Central memory CD4-positive, alpha-beta T cell (primary cell): ENCODE measurements at places on chromosomes 3 and 15.

- DNase-seq, result no peak
These were observed 101.4 kb downstream of the GBE1 start for GRCh38 chr3:81660036-81660435.

DNA sequence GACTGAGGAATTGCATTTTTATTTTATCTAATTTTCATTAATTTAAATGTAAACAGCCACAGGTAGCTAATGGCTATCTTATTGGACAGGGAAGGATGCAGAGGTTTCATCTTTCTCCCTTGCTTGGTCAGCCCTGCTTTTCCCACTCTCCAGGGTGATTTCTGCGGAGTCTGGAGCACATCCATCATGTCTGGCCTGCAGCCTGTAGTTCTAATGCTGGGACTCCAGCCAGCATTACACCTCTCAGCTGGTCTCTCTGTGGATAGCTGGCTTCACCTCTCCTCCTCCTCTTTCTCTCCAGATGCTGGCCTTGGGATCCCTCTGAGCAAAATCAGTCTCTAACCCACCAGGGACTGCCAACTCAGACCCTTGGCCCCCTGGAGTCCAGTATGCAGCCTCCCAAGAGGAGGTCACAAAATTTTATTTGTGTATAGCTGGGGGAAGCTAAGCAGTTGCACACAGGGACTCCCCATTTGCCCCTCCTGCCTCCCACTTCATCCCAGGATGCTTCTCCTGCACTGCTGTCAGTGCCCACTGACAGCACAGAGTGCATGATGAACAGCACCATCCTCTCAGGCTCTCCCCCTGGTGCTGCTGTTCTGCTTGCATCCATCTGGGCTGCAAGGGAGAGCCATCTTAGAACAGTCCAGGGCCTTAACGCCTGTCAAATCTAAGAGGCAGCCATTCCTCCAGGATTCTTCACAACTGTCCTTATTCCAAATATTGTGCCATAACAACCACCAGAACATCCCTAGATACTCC lies 1.7 kb downstream of the BFSP2 start:
- DNase-seq, result no peak

- DNase-seq, result no peak
These were observed 87.0 kb upstream of the NECTIN3 start for GRCh38 chr3:110984456-110985250.

- no peak for DNase-seq
These were observed 55.5 kb downstream of the BSN start for GRCh38 chr3:49609815-49610214.

GRCh38 chr3:133369068-133369440 lies 30.8 kb upstream of the BFSP2 start:
- DNase-seq, result no peak

DNA sequence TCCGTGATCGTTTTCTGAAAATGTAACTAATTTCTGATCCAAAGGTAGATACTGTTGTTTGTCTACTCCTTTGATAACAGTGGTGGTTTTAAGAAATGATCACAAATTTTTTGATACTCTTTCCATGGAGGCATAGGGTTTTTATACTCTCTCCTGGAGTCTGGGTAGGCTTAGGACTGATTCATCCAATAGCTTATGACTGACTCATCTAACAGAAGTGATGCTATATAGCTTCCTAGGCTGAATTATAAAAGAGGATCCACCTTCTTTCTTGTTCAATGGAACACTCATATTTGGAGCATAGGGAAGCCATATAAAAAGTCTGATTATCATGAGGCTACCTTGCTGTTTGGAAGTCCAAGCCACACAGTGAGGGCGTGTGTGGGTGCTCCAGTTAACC lies 84.3 kb downstream of the CHST2 start:
- no peak for DNase-seq

- DNase-seq, result no peak
These were observed 22.0 kb downstream of the ZNF148 start for GRCh38 chr3:125353128-125353527.

- DNase-seq, result no peak
These were observed 47.1 kb downstream of the STT3B start for GRCh38 chr3:31579828-31580227.

GRCh38 chr15:34644061-34644460 lies 60.6 kb upstream of the GOLGA8B start:
- DNase-seq, result no peak

- no peak for DNase-seq
These were observed 30.1 kb downstream of the GOLGB1 start for GRCh38 chr3:121719423-121719822.

- DNase-seq, result no peak
These were observed 123.5 kb downstream of the TGFBR2 start for GRCh38 chr3:30729936-30730335.

DNA sequence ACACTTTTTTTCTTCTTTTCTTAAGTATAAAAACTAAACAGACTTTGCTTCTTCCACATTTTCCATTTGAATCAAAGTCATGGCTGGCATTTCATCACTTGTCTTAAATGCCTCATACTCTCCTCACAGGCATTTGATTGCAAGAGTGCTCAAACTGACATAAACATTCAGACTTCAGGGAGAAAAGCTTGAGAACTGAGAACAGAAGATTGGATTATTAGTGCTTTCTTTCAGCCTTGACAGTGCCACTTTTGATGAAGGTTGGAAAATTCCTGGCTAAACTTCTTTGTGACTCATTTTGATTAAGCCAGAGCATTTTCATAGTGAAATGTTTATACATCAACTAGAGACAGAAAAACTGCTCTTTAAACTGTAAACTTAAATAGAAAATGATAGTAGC lies 544.4 kb downstream of the DIPK2A start:
- DNase-seq, result no peak

- no peak for DNase-seq
These were observed 5.6 kb upstream of the ZNF80 start for GRCh38 chr3:114242947-114243346.

DNA sequence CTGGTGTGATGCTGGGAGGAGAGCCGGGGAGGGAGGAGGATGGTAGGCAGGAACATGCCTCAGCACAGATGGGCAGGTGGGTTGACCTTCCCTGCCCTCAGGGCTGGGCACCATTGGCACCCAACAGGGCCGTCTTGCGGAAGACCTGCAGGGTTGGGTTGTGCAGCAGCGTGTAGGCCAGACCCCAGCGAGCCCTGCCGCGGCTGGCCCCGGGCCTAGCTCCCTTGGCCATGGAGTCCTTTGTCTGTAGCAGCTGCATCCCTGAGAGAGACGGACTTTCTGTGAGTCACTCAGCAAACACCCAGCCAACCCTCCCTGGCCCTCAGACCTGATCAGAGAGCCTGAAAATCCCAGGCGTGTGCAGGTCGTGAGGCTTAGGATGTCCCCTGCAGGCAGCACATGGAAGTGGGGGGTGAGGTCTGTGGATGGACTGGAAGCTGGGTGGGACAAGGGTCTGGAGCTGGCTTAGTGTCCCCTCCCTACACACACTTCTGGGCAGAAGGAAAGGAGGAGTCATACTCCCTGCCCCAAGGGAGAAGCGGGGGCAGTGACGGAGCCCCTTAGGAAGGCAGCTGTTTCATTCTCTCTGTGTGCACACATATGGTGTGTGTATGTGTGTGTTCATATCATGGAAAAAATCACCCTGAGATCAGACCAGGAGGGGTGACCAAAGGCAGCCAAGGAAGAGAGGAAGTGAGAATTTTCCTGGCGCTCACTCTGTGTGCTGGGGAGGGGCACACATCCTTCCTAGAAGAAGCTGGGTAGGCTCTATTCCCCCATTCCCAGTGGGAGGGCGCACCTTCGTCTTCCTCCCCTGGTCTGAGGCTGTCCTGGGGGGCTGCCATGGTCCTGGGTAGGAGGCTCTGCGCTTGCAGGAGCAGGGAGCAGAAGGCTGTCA lies 6.7 kb downstream of the ISLR start:
- DNase-seq, result no peak

DNA sequence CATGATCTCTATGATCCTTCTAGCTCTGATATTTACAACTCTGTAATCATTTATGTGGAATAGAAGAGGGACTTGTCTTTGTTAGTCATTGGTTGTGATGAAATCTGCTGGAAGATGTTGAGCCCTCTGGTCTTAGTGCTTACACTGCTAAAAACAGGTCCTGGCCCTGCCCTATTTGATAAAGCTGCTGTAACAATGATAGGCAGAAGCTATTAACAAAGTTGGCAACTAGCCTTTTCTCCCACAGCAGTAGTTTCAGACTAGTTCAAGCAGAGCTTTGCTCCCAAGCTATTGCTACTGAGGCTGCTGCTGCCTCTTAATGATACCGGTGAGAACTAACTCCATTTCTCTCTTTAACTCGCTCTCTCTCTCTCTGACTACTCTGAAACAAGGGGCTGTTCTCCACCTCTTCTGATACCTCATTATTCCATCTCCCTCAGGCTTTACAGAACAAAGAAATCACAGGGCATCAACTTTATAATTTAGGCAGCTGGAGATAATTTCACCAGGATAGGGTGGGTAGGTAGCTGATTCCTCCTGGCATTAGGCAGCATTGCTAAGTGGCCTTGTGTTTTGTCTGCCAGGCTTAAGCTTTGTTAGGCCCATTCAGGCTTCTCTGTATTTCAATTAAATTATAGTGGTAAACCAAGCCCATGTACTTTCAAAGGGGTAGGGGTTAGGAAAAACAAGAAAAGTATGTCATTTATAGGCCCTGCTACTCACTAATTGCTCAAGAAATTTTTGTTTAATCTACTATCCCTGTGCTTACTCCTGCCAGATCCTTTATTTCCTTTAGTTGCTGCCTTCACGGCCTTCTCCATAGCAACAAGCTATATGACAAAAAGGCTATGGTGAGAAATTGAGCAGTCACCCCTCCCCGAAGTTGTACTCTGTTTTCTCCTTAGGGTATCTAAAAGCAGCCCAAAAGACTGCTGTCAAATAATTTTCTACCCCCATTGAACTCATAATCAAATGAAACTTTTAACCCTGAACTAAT lies 139.6 kb downstream of the RBPMS2 start:
- no peak for DNase-seq

GRCh38 chr3:95595416-95596075 lies 1218.8 kb upstream of the EPHA6 start:
- DNase-seq, result no peak

GRCh38 chr3:171343693-171344092 lies 116.5 kb downstream of the TNIK start:
- DNase-seq, result no peak

GRCh38 chr3:195312714-195313113 lies 41.8 kb upstream of the XXYLT1 start:
- no peak for DNase-seq

DNA sequence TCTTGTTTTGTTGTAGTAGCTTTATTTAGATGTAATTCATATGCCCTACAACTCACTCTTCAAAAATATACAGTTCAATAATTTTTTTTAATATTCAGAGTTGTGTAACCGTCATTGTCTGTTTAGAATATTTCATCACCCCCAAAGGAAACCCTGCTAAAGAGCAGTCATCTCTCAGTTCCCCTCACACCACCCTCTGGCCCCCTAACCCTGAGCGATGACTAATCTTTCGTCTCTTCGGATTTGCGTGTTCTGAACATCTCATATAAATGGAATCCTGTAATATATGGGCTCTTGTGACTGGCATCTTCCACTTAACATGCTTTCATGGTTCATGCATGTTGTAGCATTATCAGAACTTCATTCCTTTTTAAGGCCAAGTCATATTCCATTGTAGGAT lies 183.8 kb downstream of the ATG7 start:
- no peak for DNase-seq

GRCh38 chr3:72487946-72488737 lies 360.1 kb downstream of the SHQ1 start:
- DNase-seq, result no peak

- no peak for DNase-seq
These were observed 323.2 kb upstream of the SLCO3A1 start for GRCh38 chr15:91530279-91530678.

DNA sequence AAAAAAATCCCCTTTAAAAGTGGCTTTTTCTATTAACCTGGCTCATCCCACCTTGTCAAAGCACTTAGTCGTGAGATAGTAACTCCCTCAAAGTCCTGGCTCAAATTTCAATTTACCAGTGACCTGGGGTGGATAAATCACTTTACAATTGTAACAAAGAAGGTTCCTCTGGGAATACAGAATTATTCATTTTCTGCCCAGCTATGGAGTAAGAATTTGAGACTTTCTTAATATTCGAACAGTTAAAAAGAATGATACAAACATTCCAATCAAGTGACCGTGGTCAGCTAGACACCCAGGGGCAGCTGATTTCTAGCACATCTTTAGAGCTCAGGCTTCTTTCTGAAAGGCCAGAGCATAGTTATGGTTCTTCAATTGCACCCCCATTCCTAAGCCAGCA lies 291.0 kb upstream of the TGFBR2 start:
- DNase-seq, result no peak

- no peak for DNase-seq
These were observed 62.8 kb downstream of the NBEAL2 start for GRCh38 chr3:47042231-47042791.

GRCh38 chr3:62421207-62421606 lies 47.9 kb upstream of the FEZF2 start:
- no peak for DNase-seq

DNA sequence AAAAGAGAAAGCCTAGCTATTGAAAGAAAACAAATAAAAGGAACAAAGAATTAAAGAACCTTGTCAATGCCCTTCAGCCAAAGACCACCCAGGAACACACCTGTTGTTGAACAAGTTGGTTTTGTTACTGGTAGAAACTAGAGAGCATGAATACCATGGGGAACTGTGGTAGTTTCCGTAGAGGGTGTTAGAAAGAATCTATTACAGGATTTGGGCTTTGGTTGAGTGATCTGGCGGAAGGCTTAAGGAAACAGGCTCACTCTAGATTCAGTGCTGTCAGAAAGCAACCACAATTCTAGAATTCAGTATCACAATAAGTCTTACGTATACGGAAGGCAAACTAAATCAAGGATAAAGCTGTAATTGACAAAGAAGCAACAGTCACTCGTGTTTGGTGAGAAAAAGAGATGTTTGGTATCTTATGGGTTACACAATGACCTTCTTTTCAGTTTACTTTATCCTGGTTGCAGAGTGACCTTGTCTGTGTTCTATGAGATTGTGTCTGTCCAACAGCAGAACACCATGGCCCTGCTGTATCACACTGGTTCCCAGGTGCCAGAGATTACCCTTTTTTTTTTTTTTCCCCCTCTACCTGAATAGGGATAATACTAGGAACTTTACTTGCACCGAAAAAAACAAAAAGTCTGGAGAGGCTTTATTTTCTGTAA lies 265.9 kb downstream of the SHQ1 start:
- DNase-seq, result no peak

- DNase-seq, result no peak
These were observed 73.3 kb upstream of the C3orf49 start for GRCh38 chr3:63745757-63746156.

DNA sequence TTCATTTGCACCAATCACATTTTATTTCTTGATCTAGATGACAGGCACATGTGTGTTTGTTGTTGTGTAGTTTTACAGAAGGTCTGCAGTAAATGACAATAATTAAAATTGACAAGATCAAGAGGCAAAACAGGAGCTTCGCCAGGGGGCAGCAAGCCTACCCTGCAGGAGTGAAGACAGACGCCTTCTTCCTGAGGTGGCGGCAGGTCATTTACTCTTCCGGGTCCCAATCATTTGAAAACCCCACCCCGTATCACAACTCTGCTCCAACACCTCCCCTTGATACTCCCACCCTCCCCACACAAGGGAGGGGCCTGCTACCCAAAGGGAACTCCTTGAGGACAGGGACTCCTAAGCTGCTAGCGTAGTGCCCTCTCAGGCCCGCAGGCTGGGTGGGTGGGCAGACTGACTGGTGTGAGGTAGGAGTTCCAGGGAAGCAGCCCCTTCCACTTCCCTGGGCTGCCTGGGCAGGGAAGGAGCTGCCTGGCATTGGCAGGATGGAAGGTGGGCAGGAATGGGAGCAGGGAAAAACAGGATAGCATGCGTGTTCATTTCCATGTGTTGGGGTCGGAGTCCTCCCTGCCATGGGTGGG lies 13.1 kb downstream of the CHDH start:
- DNase-seq, result no peak

GRCh38 chr15:93428150-93428549 lies 339.1 kb upstream of the RGMA start:
- no peak for DNase-seq

GRCh38 chr3:156525808-156526207 lies 29.1 kb downstream of the SSR3 start:
- no peak for DNase-seq
